AG08395 (cell line): ENCODE measurements at places on chromosomes 2 and 18.

DNA sequence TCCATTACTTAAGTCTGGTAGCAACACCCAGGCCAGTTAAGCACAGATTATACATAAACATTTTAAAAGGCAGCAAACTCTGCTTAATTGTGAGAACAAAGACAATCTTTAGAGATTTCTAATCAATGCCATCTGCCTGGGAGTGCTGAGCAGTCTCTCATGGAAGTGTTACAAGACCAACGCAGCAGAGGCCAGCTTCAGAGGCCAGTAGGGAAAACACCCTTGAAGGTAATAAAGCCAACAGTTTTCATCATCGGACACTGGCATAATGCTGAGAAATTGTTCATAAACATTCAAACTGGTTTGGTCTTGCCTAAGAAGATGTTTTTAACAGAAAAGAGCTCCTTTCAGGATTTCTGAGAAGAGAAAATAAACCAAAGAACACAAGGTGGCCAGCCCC, 35.0 kb downstream of the EPB41L3 start:
- no peak for DNase-seq

DNA sequence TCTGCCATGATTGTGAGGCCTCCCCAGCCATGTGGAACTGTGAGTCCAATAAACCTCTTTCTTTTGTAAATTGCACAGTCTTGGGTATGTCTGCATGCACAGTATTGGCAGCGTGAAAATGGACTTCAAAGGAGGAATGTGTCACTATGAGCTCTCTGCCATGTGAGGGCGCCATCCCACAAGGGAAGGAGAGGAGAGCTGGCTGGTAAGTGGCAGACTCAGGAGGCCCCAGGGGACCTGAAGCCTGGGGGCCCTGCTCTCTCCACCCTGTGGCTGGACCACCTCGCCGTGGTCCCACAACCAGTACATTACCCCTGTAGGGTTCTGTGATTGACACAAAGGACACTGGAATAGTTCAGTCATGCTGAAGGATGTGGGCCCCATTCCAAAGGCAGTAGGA, 122.1 kb downstream of the RPIA start:
- no peak for DNase-seq

- no peak for DNase-seq
Observed at GRCh38 chr2:121338281-121338680, 53.3 kb upstream of the TFCP2L1 start.

GRCh38 chr2:195319548-195320412, 337.2 kb upstream of the SLC39A10 start:
- no peak for DNase-seq

DNA sequence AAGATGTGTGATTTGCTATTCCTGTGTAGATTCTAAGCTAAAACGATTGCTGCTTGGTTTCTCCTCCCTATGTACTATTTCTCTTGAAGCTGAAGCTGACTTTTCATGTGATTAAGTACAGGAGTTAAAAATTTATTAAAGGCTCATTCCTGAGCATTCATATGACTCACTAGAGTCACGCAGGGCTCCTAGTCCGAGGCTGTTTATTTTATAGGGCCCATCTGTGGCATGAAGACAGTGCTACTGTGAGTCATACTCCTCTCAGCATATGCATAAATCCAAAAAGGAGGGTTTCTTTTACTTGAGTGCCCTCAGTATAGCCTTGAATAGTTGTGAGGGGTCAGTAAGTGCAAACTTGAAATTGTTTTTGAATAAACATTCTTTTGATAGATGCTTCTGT, 378.8 kb downstream of the PTPRM start:
- peak; percentile 86 for DNase-seq

GRCh38 chr2:24613154-24613814, 122.2 kb downstream of the NCOA1 start:
- peak; percentile 35 for DNase-seq

- no peak for DNase-seq
Observed at GRCh38 chr2:8457092-8457481, 224.8 kb upstream of the ID2 start.

DNA sequence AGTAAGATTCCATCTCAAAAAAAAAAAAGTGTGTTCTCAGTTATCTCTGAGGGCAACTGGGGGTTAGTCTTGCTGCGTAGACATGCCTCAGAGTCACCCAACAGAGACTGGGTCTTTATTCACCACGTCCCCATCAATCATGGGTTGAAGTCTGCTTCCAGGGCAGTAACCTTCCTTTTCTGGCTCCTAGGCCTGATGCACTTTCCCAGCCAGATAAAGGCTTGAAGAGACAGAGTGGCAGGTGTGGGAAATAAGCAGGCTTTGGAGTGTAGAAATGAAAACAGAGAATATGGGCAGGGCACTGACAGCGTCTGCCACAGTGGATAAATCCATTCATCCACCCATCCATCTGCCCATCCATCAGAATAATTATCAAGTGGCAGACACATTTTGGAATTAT, 134.1 kb upstream of the LGALSL start:
- no peak for DNase-seq

- DNase-seq, result no peak
Observed at GRCh38 chr2:176385838-176386237, 116.6 kb downstream of the MTX2 start.

DNA sequence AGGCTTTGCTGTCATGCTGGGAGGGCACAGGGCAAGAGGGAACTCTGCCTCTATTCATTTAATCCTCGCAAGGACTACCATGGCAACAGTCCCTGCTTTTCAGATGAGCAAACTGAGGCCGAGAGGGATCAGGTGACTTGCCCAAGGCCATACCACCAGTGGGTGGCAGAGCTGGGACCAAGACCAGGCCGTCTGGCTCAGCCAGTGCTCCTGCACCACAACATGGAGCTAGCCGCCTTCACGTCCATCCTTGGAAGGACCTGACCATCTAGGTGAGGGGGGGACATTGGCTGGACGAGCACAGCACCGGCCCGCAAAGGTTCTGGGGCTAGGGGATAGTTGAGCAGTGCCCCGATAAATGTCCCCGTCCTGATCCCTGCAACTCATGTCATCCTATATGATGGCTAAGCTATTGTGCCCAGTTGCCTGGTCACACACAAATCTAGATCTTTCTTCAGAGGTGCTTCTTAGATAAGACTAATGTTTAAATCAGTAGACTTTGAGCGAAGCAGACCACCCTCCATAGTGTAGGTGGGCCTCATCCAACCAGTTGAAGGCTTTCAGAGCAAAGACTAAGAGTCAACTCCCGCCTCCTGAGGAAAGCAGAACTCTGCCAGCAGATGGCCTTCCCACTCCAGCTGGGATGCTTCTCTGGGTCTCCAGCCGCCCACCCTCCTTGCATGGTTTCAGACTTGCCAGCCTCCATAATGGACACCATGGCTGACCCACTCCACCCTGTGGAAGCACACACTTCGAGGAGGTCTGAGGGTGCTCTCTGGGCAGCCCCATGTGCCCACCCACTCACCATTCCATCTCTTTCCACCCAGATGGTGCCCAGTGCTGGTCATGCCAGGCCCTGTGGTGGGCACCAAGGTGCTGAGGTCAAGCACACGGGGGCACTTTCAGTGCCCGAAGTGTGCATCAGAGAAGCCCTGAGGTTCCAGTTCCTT, 214.8 kb upstream of the RAB6C start:
- DNase-seq, result no peak

- DNase-seq, result no peak
Observed at GRCh38 chr2:12506846-12507245, 209.9 kb upstream of the TRIB2 start.

DNA sequence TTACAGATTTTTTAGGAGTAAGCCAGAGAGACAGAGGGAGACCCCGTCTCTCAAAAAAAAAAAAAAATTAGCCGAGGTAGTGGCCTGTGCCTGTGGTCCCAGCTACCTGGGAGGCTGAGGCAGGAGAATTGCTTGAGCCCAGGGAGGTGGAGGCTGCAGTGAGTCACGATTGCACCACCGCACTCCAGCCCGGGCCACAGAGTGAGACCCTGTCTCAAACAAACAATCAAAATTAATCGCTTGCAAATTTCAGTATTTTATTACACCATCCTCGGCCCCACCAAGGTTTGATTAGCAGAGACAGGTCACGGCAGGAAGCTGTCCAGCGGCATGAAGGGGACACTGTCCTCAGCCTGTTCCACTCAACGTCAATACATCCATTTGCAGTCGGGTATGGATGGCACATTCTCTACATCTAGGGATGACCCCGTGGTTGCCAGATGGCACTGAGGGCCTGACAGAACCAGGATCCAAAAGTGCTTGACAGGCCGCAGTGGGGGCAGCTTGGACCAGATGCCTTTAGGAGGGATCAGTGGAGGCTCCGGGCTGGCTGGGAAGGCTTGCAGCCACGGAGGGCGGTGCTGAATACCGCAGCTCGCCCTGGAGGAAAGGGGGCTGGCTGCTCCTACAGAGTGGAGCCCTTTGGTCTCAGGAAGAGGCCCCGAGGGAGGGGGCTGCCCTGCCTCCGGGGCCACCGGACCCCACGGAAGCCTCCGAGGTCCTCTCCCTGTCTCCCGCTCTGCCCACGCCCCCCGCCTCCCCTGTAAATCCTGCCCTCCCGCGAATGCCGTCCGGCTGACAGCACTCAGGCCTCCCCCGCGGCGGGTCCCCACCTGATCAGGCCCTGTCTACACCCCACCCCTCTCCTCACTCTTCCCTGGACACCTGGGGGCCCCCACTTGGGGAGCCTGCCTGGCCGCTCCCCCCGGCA, 13.1 kb downstream of the ASPRV1 start:
- peak; percentile 55 for DNase-seq

GRCh38 chr2:3036432-3037125, 341.0 kb downstream of the EIPR1 start:
- no peak for DNase-seq

DNA sequence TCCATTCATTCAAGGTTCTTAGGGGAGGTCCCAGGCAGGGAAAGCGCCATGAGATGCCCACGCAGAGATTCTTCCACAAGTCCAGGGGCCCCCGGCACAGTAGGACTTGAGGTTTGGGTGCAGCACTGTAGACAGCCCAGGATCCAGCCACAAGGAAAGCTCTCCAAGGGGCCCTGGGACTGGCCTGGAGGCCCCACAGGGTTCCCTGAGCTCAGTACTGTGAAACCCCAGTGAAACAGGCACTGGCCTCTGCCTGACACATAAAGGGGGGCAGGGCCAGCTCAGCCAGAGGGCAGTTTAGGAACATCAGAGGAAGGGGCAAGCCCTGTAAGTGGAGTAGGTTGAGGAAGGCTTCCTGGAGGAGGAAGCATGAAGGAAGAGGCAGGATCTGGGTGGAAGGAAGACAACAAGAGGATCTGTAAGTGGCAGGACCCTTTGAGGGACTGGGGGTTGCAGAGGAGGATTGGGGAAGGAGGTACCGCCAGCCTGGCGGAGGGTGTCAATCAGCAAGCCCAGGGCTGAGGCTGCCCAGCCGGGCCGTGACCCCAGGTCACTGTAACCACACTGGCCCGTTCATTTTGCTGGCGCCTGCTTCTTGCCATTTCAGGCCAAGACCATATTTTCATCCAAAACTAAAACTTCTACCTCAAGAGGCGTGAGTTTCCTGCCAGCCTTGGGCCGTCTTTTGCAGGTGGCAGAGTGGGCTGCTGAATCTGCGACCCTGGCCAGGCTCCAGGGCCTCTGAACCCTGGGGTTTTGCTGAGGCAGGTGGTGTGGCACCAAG, 175.2 kb downstream of the SMAD7 start:
- DNase-seq, result no peak

DNA sequence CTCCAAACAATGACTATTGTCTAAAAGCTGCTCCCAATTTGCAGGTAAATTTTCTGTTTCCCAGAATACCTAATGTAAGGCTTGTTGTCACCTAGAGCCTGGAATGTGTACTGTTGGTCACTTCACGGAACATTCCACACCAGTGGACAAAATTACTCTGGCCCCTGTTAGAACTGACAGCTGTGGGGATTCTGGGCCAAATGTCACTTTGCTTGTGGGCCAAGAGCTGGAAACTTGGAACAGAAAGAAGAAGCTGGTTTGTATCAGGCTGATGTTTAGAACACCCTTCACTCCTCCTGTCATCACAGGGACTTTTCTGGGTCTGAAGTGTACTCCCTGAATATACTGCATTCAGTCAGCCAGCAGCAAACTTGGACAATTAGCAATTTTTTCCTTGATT, 495.6 kb upstream of the SYT4 start:
- no peak for DNase-seq

DNA sequence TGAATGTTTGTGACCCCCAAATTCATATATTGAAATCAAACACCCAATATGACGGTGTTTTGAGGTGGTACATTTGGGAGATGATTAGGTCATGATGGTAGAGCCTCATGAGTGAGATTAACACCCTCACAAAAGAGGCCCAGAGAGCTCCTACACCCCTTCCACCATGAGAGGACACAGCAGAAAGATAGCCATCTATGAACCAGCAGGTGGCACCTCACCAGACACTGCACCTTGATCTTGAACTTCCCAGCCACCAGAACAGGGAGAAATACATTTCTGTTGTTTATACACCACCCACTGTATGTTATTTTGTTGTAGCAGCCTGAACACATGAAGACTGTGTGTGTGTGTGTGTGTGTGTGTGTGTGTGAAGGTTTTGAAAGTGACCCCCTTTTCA, 58.1 kb downstream of the ST3GAL5 start:
- no peak for DNase-seq

- DNase-seq, result peak; percentile 77
Observed at GRCh38 chr2:195575879-195576401, 81.1 kb upstream of the SLC39A10 start.

GRCh38 chr2:166282154-166282553, 93.6 kb downstream of the SCN9A start:
- no peak for DNase-seq

- peak; percentile 69 for DNase-seq
Observed at GRCh38 chr2:74548900-74549826, 4.6 kb downstream of the LOXL3 start.

DNA sequence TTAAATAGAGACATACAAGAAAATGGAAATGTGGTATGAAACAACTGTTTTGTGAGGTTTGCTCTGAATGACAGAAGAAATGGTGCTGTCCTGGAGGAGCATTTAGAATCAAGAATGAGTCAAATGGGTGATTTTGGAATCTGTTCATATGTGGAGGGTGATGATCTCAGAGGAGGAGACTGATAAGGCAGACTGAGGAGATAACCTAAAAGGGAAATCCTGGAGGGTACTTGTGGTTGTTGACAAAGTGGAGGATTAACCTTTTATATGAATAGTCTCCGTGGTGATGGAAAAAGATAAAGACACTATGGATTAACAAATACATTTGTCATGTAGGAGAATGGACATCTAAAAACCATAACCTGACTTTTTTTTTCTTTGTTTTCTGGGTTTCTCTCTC, 74.1 kb downstream of the MMADHC start:
- DNase-seq, result no peak

- no peak for DNase-seq
Observed at GRCh38 chr18:30446605-30447004, 595.9 kb downstream of the DSC3 start.
